ENCODE measurements at places on chromosomes 16 and 17.

DNA sequence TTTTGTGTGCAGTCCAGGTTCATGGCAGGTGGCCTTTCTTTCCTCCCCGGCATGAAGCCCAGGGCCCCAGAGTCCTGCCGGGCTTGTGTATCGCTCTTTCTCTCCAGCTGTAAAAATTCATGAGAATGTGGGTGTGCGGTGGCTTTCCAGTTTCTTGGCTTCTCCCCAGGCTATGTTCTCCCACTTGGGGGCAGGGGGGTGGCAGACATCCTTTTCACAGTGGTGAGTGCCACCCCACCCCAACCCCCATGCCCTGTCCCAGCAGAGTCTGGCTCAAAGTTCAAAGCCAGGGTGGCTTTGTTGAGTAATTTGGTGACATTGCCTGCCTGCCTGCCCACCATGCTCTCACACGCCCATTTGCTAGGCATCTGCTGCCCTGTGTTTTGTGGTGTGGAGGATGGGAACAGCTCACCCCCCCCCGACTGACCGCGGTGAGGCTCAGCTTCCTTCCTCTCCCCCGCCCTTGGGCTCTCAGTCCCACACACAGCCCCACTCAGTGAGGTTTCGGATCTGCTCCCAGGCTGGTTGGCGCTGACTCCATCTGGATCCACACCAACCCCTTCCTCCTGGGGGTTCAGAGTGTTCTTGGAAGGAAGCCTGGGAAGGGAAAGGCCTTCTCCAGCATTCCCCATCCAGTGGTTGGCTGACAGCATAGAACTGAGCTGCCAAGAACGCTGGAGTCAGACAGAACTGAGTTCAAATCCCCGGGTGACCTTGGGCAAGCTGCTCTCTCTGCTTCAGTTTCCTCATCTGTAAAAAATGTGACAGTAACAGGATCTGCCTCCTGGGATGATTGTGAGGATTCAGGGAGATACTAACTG, 36.0 kb downstream of the CHD9 start:
- peak; percentile 97 for DNase-seq
- peak overlapping the region; percentile 94 for H3K27ac ChIP-seq
- H3K27me3 ChIP-seq: no peaks in the 10 kb centered on the region
- H3K4me3 ChIP-seq: peak overlapping the region; percentile 59
- no peaks in the 10 kb centered on the region for H3K36me3 ChIP-seq

GRCh38 chr17:14072881-14073280, 3.6 kb downstream of the COX10 start:
- H3K27me3 ChIP-seq: no peaks in the 10 kb centered on the region
- peaks cover 22% of the 10 kb centered on the region for H3K36me3 ChIP-seq
- no peak for DNase-seq
- H3K27ac ChIP-seq: no peak overlapping the region

DNA sequence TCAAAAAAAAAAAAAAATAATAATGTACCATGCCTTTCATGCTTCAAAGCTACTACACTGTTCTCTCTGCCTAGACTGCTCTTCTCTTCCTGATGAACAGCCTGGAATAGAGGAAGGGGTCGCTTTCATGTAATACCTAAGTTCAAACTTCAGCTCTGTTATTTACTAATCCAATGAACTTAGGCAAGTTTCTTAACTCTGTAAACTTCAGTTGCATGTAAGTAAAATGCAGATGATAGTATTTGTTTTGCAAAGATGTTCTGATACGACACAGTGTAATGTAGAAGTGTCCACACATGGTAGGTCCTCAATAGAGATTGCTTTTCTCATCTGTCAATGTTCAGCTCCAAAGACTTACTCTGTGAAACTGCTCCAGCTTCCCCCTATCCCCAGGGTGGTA, 6.6 kb downstream of the COA3 start:
- no peak for DNase-seq
- H3K27me3 ChIP-seq: no peaks in the 10 kb centered on the region
- 0 out of 2 replicates have a peak, but pooled peaks cover 4% of the 10 kb centered on the region for H3K4me1 ChIP-seq
- H3K4me3 ChIP-seq: no peak overlapping the region
- no peak overlapping the region for H3K27ac ChIP-seq

DNA sequence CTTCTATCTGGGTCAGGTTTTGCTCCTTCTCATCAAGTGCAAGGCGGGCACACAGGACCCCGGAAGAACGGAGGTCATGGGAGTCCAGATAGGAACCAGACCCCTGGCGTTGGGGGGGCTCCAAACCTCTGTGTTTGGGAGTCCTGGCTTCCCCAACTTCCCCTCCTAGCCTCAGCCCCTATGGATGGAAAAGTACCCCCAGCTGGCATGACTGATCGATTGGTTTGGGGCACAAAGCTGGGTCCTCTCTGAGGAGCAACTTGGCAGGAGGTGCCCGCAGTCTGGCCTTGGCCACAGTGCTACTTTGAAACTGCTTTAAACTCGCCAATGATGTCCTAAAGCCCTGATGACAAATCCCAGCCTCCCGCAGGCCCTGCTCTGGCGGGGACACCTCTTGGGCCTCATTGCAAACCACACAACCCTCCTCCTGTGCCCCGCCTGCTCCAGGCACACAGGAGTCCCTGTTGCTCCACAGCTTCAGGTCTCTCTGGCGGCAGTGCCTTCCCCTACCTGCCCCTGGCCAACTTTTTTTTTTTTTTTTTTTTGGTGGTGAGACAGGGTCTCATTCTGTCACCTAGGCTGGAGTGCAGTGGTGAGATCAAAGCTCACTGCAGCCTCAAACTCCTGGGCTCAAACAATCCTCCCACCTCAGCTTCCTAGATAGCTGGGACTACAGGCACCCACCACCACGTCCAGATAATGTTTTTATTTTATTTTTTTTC, 38.0 kb upstream of the SNN start:
- peaks cover 59% of the 10 kb centered on the region for H3K4me1 ChIP-seq
- no peak overlapping the region for H3K27ac ChIP-seq
- no peak for DNase-seq
- no peak overlapping the region for H3K4me3 ChIP-seq
- H3K27me3 ChIP-seq: no peaks in the 10 kb centered on the region

DNA sequence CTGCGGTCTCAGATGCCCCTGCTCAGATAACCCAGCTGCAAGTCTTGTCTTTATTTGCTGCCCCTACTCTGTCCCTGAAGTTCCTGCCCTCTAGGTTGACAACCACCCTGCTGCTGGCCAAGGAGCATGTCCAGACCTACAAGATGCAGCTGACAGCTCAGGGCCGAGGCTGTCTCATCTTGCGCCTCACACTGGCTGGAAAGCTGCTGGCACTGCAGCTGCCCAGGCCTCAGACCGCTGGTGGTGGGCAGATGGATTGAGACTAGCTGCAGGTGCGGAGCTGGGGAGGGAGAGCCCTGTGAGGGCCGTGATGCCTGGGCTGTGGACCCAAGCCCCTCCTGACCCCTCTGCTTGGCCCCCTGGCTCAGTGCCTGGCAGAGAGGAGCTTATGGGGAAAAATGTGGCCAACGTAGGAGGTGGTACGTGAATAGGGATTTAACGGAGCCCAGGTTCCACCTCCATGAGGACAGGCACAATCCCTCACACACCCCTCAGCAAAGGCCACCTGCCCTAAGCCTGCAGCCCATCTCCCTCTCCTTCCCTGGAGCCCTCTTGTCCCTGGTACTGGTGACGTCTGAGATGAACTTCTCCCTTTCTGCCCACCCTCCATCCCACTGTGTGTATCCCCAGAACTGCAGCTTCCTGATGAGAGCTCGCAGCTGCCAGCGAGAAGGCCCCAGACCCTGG, 8.3 kb upstream of the GALK1 start:
- peaks cover 13% of the 10 kb centered on the region for H3K4me1 ChIP-seq
- no peak overlapping the region for H3K27ac ChIP-seq
- H3K27me3 ChIP-seq: no peaks in the 10 kb centered on the region
- H3K4me3 ChIP-seq: no peak overlapping the region

- peaks cover 12% of the 10 kb centered on the region for H3K4me1 ChIP-seq
- no peak for DNase-seq
- H3K27ac ChIP-seq: no peak overlapping the region
Measured at GRCh38 chr17:41462705-41463104, 4.5 kb downstream of the KRT32 start.

- H3K4me3 ChIP-seq: no peak overlapping the region
- no peaks in the 10 kb centered on the region for H3K36me3 ChIP-seq
- no peak overlapping the region for H3K27ac ChIP-seq
Measured at GRCh38 chr16:26475596-26475995, 591.1 kb upstream of the C16orf82 start.

GRCh38 chr17:72502371-72503341, 381.8 kb downstream of the SOX9 start:
- H3K4me1 ChIP-seq: peaks cover 18% of the 10 kb centered on the region
- H3K4me3 ChIP-seq: peak overlapping the region; percentile 53
- H3K27ac ChIP-seq: peak overlapping the region; percentile 62
- no peaks in the 10 kb centered on the region for H3K27me3 ChIP-seq
- DNase-seq: peak; percentile 78
- H3K36me3 ChIP-seq: no peaks in the 10 kb centered on the region

DNA sequence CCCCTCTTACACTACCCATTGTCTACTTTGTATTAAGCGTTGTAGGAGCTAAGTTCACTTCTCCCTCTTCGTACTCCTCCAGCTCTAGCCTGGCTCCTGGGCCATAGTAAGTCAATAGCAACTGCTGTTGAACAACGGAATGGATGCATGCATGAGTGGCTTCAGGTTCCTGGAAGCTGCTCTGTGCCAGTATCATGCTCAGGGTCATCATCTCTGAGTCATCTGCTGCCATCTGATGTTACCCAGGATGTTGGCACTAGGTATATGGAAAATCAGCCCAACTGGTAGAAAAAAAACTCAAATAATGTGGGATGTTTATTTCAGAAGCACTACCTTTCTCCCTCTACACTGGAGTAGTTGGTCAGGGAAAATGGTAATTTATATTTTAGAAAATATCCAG, 536.8 kb downstream of the NPIPA7 start:
- no peak overlapping the region for H3K27ac ChIP-seq
- DNase-seq: no peak
- H3K4me3 ChIP-seq: no peak overlapping the region

GRCh38 chr17:33802349-33803198, 452.5 kb upstream of the CCL2 start:
- H3K4me3 ChIP-seq: no peak overlapping the region
- H3K36me3 ChIP-seq: no peaks in the 10 kb centered on the region
- H3K4me1 ChIP-seq: no peaks in the 10 kb centered on the region
- H3K27ac ChIP-seq: no peak overlapping the region
- H3K27me3 ChIP-seq: 0 out of 2 replicates have a peak, but pooled peaks cover 4% of the 10 kb centered on the region

DNA sequence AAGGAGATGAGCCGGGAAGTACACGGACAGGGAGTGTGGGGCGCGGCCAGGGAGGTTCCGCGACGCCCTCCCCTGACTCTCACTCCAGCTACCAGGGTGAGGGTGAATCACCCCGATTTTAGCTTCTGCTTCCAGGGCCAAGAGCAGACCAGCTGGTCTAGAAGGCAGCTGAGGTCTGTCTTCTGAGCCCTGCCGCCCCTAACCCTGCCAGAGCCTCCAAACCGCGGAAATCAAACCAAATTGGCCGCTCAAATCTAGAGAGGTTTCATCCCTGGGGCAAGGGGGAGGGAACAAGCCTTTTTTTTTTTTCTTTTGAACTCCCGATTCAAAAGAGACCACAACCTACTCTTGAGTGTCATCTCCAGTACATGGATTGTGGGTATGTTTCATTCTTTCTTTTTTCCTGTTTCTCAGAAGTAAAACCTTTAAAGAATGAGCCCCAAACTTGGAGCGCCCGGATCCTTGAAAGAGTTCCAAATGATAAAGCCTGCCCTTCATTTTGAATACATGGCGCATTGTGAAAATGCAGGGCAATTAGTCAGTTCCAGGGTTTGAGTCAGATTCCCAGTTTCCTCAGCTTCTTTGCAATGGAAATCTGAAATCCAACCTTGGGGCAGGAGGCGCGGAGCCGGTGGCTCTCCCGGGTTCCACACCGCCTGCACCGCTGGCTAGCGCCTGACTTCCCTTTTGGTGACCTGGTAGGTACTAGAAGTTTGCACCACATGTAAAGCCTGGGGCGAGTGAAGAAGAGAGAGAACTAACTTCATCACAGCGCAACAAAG, 16.5 kb upstream of the ZFHX3 start:
- no peaks in the 10 kb centered on the region for H3K36me3 ChIP-seq
- peak overlapping the region; percentile 72 for H3K4me3 ChIP-seq
- H3K27me3 ChIP-seq: no peaks in the 10 kb centered on the region
- H3K27ac ChIP-seq: peak overlapping the region; percentile 85
- DNase-seq: peak; percentile 89

- H3K27ac ChIP-seq: no peak overlapping the region
- no peaks in the 10 kb centered on the region for H3K27me3 ChIP-seq
- no peaks in the 10 kb centered on the region for H3K36me3 ChIP-seq
- peaks cover 44% of the 10 kb centered on the region for H3K4me1 ChIP-seq
- H3K4me3 ChIP-seq: no peak overlapping the region
- DNase-seq: no peak
Measured at GRCh38 chr17:45374501-45374900, 57.7 kb upstream of the MAP3K14 start.

DNA sequence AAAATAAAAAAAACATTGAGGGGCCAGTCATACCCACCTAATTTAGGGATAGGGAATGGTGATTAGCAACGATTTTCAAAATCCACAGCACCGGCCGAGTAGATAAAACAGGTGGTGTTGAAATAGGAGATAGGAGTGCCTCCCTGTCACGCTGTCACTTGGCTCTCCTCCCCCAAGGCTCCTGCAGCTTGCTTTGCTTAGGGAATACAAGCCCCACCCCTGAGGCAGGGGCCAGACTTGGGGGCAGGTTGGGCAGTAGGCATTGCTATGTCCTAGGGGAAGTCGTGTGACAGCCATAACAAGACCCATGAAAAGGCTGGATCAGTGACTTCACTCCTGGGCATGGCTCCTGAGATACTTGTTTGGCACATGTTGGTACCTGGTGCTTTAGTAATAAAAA, 25.8 kb downstream of the POLR2A start:
- H3K27me3 ChIP-seq: no peaks in the 10 kb centered on the region
- H3K27ac ChIP-seq: no peak overlapping the region
- DNase-seq: no peak
- no peaks in the 10 kb centered on the region for H3K4me1 ChIP-seq

- H3K36me3 ChIP-seq: peaks cover 54% of the 10 kb centered on the region
- no peaks in the 10 kb centered on the region for H3K27me3 ChIP-seq
- DNase-seq: no peak
- no peak overlapping the region for H3K27ac ChIP-seq
Measured at GRCh38 chr16:8908810-8909468, 26.8 kb downstream of the LITAFD start.

GRCh38 chr17:29357821-29358232, 32.3 kb upstream of the TAOK1 start:
- peaks cover 12% of the 10 kb centered on the region for H3K4me1 ChIP-seq
- DNase-seq: peak; percentile 26
- no peaks in the 10 kb centered on the region for H3K36me3 ChIP-seq

DNA sequence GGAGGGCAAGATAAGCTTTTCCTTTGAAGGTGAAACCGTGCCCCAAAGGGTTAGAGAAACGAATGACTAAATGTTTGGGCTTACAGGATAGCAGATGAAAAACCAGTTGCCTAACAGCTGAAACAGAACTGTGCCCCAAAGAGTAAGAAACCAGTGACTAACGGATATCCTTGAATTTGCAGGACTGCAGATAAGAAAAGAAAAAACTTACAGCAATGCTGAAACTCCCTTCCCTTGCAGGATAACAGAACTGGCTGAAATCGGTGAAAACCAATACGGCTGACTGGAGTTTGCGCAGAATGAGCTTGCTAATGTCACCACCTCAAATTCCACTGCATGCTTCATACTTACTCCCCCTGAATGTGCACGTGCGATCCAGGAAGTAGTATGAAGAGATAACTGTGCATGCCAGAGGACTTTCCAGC, 175.2 kb upstream of the NLRP1 start:
- H3K36me3 ChIP-seq: no peaks in the 10 kb centered on the region
- no peak overlapping the region for H3K27ac ChIP-seq
- no peak overlapping the region for H3K4me3 ChIP-seq
- no peaks in the 10 kb centered on the region for H3K4me1 ChIP-seq

GRCh38 chr16:9138021-9138680, 46.7 kb downstream of the HAPSTR1 start:
- no peaks in the 10 kb centered on the region for H3K27me3 ChIP-seq
- no peak overlapping the region for H3K27ac ChIP-seq
- H3K4me1 ChIP-seq: no peaks in the 10 kb centered on the region
- DNase-seq: no peak

All from GM23248 (cell line).